Hematopoietic multipotent progenitor cell treated with erythropoietin and hydrocortisone succinate and interleukin-3 and kit ligand, for 6 days (in vitro differentiated cells): ENCODE measurements at places on chromosomes 16 and 17.

- no peak for DNase-seq
Measured at GRCh38 chr17:57579245-57579644, 165.9 kb downstream of the CCDC182 start.

GRCh38 chr17:50169121-50169764, 3.4 kb downstream of the SGCA start:
- DNase-seq, result peak; percentile 72

DNA sequence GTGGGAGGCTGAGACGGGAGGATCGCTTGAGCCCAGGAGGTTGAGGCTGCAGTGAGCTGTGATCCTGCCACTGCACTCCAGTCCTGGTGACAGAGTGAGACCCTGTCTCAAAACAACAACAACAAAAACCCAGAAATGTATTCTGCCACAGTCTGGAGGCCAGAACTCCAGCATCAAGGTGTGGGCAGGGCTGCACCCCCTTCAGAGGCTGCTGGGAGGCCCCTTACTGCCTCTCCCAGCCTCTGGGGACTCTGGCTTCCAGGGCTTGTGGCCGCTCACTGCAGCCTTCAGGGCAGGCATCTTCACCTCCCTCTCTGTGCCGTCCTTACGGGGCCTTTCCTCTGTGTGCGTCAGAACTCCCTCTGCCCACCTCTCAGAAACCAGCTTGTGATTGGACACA, 209.4 kb upstream of the GSE1 start:
- DNase-seq, result peak; percentile 52

DNA sequence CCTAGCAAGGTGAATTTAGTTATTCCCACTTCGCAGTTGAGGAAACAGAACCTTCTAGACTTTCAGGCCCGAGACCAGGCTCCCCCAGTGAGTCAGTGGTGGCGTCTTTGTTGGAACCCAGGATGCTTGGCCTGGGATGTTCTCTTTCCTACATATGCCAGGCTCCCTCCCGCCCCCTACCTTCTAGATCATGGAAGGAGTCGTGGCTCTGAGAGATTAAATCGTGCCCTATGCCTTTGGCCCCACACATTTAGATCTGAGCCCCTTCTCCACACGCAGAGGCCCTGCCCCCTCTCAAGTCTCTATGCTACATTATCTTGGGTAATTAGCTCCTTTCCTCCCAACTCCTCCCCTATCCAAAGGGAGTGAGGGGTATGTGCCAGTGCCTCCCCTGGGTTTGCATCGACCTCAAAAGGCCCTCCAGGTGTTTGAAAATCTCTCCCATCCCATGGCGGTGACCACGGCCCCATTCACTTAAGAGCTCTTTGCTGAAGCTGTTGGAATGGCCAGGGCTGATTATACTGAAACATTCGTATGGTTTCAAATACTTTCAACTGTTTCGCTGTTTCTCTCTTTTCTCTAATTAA, 3.0 kb downstream of the NGFR start:
- no peak for DNase-seq

DNA sequence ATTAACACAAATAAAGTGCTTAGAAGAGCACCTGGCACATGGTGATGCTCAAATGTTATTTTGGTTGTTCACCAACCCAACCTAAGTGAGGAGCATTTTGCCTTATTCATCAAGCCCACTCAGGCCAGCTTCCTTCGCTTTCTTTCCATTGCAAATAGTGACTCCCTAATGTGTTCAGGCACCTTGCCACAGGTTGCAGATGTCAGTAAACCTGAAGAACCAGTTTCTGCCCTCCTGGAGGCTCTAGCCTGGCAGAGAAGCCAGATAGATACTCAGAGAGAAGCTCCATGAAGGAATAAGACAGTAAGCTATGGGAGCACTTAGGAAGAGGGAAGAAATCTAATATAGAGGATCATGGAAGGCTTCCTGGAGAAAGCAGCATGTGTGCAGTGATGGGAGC, 23.9 kb downstream of the GPR139 start:
- DNase-seq, result no peak

DNA sequence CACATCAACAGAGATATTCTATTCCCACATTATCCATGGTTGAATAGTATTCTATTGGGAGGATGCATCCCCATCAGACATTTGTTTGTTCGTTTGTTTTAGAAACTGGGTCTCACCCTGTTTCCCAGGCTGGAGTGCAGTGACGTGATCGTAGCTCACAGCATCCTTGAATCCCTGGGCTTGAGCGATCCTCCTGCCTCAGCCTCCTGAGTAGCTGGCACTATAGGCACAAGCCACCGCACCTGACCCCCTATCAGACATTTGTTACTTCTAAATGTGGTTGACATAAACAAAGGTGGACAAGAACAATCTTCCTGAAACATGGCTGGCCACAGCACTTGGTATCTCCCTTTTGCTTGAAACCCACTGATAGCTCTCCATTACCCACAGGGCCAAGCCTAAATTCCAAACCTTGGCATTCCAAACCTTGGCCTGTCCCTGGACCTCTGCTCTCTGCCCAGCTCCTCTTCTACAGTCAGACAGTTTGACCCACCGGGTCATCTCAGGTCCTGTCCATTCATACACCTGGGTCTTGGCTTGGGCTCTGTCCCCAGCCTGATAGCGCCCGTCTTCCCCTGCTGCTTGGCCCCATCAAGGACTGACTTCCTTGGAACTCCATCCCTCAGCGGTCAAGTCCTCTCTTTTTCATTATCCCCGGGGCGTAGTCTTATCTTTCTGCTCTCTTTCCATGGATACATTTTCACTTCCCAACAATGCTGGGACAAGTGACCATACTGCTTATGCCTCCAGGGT, 1.5 kb upstream of the PRR29 start:
- no peak for DNase-seq

DNA sequence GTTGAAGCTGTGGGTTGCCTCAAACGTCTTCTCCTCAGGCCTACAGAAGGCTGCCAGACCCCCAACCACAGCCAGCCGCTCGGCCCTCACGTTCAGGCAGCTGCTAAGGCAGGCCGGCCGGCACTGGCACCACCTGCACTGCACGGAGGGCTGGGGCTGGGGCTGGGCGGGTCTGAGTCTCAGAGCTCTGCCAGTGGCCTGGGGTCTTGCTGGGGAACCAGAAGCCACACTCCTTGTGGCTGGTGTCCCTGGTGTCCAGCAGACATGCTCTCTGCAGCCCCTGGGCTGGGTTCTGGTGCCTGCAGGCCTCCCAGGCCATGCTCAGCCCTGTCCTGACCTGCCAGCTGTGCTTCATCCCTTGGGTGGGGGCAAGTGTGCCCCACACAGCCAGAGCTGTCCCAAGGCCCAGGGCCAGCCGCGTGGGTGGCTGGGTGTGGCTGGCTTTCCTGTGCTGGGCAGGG, 42.0 kb downstream of the BAHCC1 start:
- DNase-seq, result no peak
